ENCODE measurements at places on chromosomes 7 and 10.

DNA sequence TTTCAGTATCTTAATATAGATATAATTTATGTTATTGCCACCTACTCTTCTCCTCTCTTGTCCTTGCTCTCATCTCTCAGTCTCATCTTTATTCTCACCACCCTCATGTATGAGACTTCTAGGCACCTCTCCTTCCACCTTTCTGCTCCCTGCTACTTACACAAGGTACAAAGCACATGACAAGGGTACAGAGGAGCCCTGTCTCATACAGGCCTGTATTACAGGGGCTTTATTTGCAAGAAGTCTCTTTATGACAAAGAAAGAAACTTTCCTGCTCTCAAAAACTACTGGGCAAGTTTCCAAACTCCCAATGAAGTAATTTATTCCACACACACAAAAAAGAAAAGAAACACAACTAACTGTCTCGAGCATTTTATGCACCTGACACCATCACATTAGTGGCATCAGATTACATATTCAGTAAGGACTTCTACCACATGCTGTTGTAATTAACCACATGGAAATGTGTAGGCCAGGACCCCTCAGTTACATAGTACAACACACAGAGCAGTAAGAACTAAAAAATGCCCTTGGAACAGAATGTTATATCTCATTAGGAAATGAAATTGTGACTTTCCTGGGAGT lies 253.1 kb downstream of the FZD1 start:
- no peak for DNase-seq
- H3K36me3 ChIP-seq = no peaks in the 10 kb centered on the region
- H3K4me1 ChIP-seq = no peaks in the 10 kb centered on the region
- H3K27ac ChIP-seq = no peak overlapping the region
- H3K27me3 ChIP-seq = peaks cover 5% of the 10 kb centered on the region

DNA sequence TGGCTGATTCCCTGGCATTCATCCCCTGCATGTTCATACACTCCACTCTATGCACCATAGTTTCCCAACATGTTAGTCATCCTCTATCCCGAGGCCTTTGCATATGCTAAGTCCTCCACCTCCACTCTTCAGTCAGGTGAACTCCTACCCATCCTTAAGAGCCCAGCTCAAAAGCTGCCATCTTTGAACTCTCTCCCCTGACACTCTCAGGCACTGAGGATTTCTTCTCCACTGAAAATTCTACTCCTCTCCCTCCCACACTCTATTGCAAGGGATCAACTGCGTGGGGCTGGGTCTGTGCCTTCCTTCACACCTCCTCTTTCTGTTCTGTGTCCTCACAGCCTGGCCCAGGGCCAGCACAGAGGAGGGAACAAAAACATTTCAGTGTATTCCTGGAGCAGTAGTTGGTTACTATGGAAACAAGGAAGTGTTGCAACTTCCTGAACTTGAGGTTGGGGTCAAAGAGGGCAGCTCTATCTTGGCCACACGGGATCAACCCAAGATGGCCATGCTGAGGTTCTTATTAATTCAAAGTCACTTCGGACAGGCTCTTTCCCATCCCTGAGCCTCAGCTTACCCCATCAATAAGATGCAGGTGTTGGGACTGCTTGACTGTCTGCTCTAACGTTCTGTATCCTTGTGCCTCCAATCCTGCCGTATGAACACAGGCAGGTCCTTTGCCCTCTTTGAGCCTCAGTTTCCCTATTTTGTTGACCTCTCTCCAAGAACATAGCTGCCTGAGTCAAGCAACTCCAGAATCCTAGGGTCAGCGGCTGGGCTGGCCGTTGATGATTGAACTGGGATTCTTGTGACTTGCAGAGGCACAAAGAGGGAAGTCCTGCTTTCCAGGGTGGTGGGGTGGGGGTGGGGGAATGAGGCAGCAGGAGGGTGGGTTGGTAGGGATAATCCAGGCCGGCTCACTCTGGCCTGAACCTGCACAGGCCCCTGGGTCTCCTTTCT lies 15.5 kb downstream of the ZMIZ1 start:
- no peaks in the 10 kb centered on the region for H3K27me3 ChIP-seq
- H3K4me3 ChIP-seq = no peak overlapping the region
- H3K36me3 ChIP-seq = peaks cover 44% of the 10 kb centered on the region
- DNase-seq = peak; percentile 93
- H3K27ac ChIP-seq = peak overlapping the region; percentile 15
- H3K4me1 ChIP-seq = peaks cover 84% of the 10 kb centered on the region

- no peak for DNase-seq
- H3K27ac ChIP-seq = no peak overlapping the region
- no peak overlapping the region for H3K4me3 ChIP-seq
- no peaks in the 10 kb centered on the region for H3K36me3 ChIP-seq
- no peaks in the 10 kb centered on the region for H3K27me3 ChIP-seq
- H3K4me1 ChIP-seq = no peaks in the 10 kb centered on the region
These were observed 229.8 kb downstream of the DNAJB6 start for GRCh38 chr7:157566631-157567006.

GRCh38 chr10:498760-499435 lies 190.6 kb downstream of the DIP2C start:
- DNase-seq = no peak

- no peak for DNase-seq
- no peaks in the 10 kb centered on the region for H3K36me3 ChIP-seq
- peaks cover 8% of the 10 kb centered on the region for H3K27me3 ChIP-seq
These were observed 36.3 kb upstream of the ANTXRL start for GRCh38 chr10:46250481-46250880.

DNA sequence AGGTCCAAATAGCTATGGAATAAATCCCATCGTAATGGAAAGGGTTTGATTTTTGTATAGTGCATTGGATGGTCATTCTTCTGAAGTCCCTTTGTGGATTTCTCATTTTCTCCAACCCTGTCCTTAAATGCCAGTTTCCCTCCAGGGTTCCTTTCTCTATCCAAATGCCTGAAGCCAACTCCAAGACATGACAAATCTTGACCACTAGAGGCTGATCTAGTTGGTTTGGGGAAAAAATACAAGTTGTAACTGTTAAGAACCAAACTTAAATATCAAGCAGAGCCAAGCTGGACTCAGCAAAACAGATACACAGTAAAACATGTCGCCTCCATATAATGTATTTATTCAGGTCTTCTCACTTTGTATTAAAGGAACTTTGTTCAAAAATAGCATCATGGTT lies 28.7 kb downstream of the FRMD4A start:
- H3K27me3 ChIP-seq = peaks cover 95% of the 10 kb centered on the region
- H3K27ac ChIP-seq = no peak overlapping the region
- H3K4me1 ChIP-seq = no peaks in the 10 kb centered on the region

DNA sequence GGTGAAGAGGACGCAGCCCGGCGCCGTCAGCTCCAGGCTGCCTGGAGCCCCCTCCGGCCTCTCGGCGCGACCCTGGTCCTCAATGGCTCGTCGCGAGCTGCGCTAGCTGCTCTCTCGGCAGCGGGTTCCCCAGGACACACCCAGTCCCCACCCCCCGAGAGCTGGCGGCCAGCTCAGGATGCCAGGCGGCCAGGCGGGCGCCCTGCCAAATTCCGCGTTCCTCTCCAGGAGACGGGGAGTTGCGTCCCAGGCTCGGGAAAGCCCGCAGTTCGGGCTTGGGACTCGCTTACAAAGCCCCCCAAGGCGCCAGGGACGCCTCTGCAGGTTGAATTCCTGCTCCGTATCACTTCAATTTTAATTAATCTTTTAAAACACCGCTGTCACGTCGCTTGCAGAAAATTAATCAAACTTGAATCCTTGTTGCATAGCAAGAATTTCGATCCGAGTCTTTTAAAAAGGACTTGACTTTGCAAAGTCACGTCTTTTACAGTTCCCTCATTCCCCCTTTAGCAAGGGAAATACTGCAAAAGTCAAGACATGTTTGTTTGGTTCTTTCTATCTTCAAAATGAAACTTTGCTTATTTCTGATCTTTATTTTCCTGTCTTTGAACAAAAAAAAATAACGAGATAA lies 28.2 kb downstream of the SKIDA1 start:
- peak; percentile 84 for DNase-seq
- no peaks in the 10 kb centered on the region for H3K27me3 ChIP-seq

DNA sequence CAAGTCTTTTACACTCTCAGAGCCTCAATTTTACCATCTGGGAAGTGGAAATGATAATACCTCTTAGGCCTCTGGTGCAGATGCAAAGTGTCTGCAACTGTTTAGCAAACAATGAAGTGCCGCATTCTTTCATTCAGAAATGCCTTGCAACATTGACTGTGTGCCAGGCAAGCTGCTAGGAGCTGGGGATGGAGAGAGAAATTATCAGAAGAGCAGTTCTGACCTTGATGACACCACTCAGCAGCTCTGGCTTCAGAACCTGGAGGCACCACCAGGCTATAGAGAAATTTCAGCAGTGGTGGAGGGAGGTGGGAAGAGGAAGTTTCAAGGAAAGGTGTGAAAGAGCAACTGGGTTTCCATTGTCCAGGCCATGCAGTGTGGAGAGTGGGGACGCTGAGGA lies 78.1 kb upstream of the HABP2 start:
- no peak for DNase-seq
- no peak overlapping the region for H3K27ac ChIP-seq
- H3K27me3 ChIP-seq = no peaks in the 10 kb centered on the region
- H3K4me3 ChIP-seq = peak overlapping the region; percentile 4

- H3K4me3 ChIP-seq = no peak overlapping the region
- H3K27me3 ChIP-seq = no peaks in the 10 kb centered on the region
- DNase-seq = peak; percentile 38
- no peaks in the 10 kb centered on the region for H3K36me3 ChIP-seq
- H3K27ac ChIP-seq = no peak overlapping the region
- no peaks in the 10 kb centered on the region for H3K4me1 ChIP-seq
These were observed 13.5 kb downstream of the SFMBT2 start for GRCh38 chr10:7397049-7398035.

DNA sequence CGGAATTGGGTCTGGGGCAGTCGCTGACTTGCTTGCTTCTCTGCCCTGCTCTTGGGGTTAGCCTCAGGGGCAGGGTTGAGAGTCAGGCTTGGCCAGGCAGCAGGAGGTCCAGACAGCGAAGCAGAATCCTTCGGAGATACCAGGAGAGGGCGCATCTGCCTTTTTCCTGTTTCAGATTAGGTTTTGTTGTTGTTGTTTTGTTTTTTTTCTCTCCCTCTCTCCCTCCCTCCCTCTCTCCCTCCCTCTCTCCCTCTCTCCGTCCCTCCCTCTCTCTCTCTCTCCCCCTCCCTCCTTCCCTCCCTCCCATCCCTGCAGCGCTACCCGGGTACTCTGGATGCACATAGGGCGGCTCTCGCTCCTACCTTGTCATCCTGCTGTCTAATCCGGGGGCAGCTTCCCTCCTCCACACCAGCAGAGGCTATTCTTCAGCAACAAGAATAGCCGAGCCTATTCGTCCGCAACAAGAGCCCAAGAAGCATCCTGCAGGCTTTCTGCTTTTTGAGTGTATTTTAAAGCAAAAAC lies 758 bp upstream of the OPTN start:
- DNase-seq = peak; percentile 88
- peak overlapping the region; percentile 72 for H3K27ac ChIP-seq
- peak overlapping the region; percentile 84 for H3K4me3 ChIP-seq
- H3K27me3 ChIP-seq = no peaks in the 10 kb centered on the region
- H3K4me1 ChIP-seq = peaks cover 10% of the 10 kb centered on the region

- no peaks in the 10 kb centered on the region for H3K4me1 ChIP-seq
- H3K27me3 ChIP-seq = no peaks in the 10 kb centered on the region
- no peak overlapping the region for H3K4me3 ChIP-seq
- no peak overlapping the region for H3K27ac ChIP-seq
- DNase-seq = no peak
- H3K36me3 ChIP-seq = no peaks in the 10 kb centered on the region
These were observed 250.4 kb upstream of the TCERG1L start for GRCh38 chr10:131561897-131562296.

- peak overlapping the region; percentile 84 for H3K4me3 ChIP-seq
- peaks cover 10% of the 10 kb centered on the region for H3K4me1 ChIP-seq
- H3K36me3 ChIP-seq = no peaks in the 10 kb centered on the region
- DNase-seq = no peak
- no peak overlapping the region for H3K27ac ChIP-seq
These were observed 2.1 kb upstream of the KAT6B start for GRCh38 chr10:74824184-74824899.

DNA sequence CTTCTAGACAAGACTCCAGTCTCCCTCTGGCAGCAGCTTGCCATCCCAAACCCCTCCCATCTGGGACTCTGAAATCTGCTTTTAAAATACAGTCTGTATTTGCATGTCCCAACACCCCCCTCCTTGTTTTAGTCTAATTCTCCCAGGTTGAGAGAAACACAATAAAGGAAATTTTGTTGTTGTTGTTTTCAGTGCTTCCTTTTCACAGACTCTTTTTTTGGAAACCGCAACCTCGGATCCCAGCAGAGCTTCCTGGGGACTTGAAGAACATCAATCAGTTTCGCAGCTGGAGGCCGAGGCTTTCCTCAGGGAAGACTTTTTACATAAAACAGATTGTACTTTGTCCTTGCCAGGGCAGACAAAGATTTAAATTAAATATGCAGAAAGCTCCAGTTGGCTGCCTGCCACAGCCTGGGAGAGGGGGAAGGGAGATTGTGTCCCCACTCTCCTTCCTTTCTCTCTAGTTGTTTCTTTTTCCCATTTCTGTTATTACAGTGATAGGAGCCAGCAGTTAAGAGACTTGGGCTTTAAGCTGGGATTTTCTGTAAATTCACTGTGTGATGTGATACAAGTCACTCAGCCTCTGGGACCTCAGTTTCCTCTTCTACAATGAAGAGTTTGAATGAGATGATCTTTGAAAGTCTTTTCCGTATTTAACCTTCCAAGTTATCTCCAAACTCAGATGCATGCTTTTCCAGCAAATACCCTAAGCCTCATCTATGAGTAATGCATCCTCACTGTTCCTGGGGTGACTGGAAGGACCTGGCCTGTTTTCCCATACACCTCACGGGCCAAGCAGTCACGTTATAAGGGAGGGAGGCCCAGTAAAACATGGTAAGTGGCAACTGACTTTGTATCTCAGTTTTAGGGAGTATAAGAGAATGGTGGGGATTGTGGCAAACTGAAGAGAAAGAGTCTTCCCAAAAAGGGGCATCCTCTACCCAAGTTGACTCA lies 192.3 kb downstream of the REEP3 start:
- no peak overlapping the region for H3K4me3 ChIP-seq
- H3K27ac ChIP-seq = peak overlapping the region; percentile 63
- H3K4me1 ChIP-seq = peaks cover 22% of the 10 kb centered on the region
- no peaks in the 10 kb centered on the region for H3K27me3 ChIP-seq
- no peaks in the 10 kb centered on the region for H3K36me3 ChIP-seq

DNA sequence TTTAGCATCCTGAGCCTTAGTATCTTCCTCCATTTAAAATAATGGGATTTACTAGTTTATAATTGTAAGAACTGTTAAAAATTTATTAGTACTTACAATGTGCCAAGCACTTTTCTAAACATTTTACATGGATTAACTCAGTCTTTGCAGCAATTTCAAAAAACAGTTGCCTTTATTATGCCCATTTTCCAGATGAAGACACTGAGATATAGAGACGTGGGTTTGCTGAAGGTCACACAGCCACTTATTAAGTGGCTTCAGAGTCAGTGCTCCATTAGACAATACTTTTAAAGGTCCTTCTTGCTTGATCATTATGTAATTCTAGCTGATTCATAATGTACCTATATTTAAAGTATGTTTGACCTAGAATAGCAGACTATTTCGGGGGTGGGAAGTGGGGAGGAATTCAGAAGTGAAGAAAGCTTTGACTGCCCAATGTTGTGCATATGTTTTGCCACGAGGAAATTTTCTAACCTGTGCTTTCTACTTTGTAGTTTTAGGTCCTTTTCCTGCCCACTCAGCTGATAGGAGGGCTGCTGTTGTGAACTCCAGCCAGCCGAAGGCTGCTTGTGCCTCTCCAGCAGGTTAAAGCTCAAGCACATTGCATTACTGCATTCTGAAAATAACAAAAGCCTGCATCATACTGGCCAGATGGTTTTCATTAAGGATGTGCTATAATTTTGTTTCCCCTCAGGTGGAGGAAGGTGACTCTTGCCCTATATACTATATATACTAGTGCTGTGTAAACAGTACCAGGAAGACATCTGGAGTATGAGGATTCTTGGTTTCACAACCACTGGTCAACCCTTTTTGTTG lies 4.3 kb downstream of the PLEKHA8 start:
- no peaks in the 10 kb centered on the region for H3K27me3 ChIP-seq
- DNase-seq = peak; percentile 16
- H3K4me3 ChIP-seq = no peak overlapping the region
- no peak overlapping the region for H3K27ac ChIP-seq
- peaks cover 3% of the 10 kb centered on the region for H3K36me3 ChIP-seq

Measured in mesenchymal stem cell (in vitro differentiated cells and primary cell).